ENCODE measurements at places on chromosomes 1 and 21.
A peak's percentile ranks its signal among the peaks of the same experiment; 100 is the strongest.

DNA sequence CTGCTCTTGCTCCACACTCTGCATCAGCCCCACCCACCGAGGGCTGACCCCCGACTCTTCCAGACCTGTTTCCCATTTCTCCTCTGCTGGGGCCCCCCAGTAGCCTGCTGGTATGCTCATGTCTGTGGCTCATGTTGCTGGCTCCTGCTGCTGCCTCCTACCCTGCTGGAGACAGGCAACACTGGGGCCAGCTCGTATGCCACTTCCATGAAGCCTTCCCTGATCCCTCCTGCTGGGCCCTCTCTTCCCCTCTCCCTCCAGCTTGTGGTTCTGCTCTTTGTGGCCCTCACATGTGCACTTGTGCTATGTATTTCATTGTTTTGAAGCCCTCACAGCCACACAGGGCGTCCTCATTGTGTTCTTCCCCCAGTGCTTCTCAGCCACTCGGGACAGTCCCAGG is 40.5 kb downstream of the CNN3 start:
- peak; percentile 40 for DNase-seq

DNA sequence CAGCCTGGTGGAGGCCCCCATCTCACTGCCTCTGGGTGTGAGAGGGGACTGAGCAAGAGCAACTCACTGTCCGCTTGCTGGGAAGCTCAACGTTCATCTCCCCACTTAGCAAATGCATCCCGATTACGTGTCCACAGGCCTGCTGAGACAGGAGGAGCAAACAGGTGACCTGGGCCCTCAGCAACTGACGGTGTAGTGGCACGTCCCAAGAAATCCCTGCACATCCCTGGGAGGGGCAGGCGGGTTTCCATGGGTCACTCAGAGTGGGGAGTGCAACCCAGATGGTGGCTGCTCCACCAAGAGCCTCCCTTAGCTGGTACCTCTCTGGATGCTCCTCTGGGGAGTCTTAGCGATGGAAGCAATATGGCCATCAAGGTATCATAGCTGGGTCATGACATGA is 229.4 kb downstream of the DYRK1A start:
- DNase-seq: no peak

GRCh38 chr1:220962031-220962751 is 82.9 kb downstream of the HLX start:
- DNase-seq: no peak

DNA sequence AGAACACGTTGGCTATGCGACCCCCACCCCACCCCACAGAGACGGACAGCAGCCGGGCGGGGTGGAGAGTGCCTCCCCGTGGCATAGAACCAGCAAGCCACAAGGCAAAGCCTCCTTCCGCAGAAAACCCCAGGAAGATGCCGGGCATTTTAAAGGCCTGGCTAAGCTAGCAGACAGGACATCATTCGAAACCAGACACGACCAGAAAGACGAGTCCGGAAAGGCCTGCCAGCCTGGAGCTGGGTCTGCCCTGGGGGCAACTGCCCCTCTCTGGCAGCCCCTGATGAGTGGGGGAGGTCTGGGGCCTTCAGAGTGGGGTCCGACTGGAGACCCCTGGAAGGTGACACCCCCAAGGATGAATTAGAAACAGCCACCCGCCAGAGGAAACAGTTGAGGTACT is 8.5 kb downstream of the FTCD start:
- no peak for DNase-seq

GRCh38 chr21:42296501-42296900 is 18.7 kb downstream of the TFF3 start:
- no peak for DNase-seq

- DNase-seq: peak; percentile 23
Observed at GRCh38 chr1:87684713-87685205, 356.1 kb downstream of the LMO4 start.

DNA sequence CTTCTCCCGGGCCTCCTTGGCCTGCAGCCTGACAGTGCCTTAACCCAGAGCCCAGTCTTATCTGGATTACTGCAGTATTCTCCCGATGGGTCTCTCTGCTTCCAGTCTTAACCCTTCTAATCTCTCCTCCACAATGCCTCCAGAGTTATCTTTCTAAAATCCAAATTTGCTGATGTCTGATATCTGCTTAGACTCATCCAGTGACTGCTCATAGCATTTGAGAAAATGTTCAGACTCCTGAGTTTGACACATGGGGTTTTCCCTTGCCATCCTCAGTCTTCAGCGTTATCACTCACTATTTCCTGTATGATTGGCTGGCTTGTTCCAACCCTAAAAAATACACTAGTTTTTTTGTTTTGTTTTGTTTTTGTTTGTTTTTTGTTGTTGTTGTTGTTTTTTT is 102.0 kb downstream of the FMN2 start:
- DNase-seq: no peak

- DNase-seq: peak; percentile 64
Observed at GRCh38 chr1:244234009-244234643, 183.0 kb downstream of the ZBTB18 start.

DNA sequence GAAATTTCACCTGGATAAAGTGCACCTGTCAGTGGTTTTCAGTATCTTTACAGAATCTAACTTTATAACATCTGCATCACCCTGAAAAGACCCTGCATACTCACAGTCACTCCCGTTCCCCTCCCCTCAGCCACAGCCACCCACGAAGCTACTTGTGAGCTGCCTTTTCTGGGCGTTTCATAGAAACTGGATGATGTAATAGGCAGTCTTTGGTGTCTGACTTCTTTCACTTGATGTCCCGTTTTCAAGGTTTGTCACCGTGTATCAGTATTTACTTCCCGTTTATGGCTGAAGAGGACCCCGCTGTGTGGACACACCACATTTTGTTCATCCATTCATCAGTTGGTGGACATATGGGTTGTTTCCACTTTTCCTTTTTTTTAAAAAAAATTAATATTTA is 47.8 kb upstream of the LRRC3 start:
- no peak for DNase-seq

DNA sequence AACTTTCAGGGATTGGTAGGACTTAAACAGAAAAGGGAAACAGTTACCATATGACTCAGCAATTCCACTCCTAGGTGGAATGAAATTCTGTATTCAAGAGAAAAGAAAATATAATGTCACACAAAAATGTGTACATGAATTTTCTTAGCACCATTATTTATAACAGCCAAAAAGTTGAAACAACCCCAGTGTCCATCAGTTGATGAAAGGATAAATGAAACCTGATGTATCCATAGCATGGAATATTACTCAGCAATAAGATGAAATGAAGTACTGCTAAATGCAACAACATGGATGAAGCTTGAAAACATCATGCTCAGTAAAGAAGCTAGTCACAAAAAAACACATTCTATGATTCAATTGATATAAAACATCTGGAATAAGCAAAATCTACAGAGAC is 15.5 kb downstream of the EEIG2 start:
- DNase-seq: no peak

GRCh38 chr1:150017206-150017750 is 6.8 kb upstream of the OTUD7B start:
- DNase-seq: peak; percentile 55

DNA sequence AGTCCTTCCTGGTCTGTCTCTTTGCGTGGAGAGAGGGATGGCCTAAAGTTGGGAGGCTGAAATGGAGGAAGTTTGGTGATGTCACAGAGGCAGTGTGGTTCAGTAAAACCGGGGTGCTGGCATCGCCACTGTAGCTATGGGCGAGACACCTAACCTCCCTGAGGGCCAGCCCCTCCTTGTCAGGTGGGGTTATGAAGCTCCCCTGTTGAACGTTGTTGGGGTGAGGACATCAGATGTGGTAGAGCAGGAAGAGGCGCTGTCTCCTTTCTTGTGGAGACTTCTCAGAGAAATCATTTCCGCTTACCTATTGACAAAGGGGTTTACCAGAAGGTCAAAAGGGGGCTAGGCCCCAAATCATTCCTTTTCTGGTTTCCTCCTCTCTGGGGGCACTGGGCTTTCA is 294.7 kb downstream of the SIPA1L2 start:
- DNase-seq: no peak

DNA sequence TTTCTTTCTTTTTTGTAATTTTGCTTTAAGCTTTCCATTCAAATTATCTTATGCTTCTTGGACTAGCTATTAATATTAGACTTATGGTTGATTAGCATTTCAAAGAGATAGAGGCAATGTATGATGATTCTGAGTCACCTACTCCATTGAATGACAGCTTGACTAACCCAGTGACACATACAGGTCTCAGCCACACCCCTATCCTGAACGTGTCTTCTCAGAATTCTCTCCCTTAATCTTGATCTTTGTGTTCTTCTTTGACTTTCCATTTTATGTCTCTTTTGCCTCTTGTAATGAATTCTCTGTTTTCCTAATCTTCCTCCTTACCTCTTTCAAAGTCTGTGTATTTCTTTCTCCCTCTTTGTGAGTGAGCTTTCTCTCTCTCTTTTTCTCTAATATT is 241.1 kb downstream of the PDE4B start:
- DNase-seq: no peak

DNA sequence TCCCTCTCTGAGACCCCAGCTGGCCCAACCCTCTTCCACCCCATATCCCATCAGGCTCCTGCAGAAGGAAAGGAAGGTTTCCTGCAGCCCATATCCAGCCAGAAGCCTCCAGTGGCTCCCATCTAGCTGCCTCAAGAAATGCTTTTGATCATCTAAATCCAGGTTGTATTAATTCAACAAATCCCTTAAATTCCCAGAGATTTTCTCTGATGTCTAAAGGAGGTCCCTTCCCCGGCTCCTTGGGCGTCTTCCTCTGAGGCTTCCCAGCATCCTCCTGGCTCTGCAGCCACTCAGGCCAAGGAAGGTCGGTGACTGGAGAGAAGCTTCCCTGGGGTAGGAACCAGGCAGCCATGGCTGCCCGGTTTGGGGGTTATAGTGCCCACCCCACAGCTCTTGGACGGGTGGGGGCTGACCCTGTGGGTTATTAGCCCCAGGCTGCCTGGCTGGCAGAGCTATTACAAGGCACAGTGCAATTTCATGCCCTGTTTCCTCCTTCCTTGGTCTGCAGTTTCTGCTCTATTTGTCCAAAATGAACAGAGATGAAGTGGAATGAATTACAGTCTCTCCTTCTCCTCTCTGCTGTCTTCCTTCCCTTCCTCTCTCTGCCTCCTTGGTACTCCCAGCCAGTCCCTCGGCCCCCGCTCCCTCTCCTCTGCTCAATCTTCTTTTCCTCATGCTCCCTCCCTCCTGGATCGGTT is 34.8 kb upstream of the DISP3 start:
- DNase-seq: no peak

- DNase-seq: no peak
Observed at GRCh38 chr1:227855687-227856086, 40.2 kb downstream of the PRSS38 start.

- peak; percentile 75 for DNase-seq
Observed at GRCh38 chr1:21244986-21245687, 45.1 kb downstream of the ECE1 start.

GRCh38 chr1:239795304-239795703 is 296.4 kb upstream of the FMN2 start:
- no peak for DNase-seq

- no peak for DNase-seq
Observed at GRCh38 chr1:21671915-21672314, 2.8 kb upstream of the RAP1GAP start.

GRCh38 chr1:176605176-176605575 is 142.2 kb downstream of the PAPPA2 start:
- DNase-seq: no peak

DNA sequence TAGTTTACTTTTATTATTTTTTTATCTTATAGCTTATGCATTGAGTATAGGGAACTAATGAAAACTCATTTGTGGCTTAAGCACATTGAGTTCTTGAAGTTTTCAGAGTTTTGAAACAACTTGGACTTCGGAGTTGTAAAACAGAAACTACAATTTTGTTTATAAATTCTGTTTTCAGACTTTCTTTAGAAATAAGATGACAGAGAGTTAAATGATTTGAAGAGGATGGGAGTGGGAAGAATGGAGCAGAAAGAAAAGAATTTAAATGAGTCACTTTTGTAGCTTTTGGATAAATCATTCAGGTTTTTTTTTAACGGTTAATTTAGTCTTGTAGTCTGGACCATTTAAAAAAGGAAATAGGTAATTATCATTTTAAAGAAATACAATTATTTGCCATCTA is 32.3 kb downstream of the INKA2 start:
- DNase-seq: no peak

DNA sequence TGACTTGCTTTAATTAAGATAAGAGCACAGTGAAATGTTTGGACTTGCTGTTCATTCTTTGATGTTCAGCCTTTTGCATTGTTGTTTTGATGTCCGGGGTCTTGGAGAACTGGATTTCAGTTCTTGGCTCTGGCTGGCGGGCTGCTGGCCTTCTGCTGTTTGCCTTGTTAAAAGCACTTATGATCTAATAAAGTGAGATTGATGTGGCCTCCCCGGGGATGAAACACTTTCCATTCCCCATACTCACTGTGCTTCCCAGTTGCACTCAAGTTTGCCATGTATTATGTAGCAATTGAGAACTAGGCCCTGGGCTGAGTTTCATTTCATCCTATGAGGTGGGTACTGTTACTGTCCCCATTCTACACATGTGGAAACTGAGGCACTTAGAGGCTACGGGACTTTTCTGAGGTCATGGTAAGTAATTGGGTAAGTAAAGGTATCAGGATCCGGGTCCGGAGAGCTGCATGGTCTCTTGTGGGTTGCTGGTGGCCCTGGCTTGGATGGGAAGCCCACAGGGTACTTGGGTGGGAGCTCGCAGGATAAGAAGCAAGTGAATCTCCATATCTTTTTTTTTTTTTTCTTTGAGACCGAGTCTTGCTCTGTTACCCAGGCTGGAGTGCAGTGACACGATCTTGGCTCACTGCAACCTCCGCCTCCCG is 127.7 kb upstream of the ZBTB40 start:
- DNase-seq: no peak

DNA sequence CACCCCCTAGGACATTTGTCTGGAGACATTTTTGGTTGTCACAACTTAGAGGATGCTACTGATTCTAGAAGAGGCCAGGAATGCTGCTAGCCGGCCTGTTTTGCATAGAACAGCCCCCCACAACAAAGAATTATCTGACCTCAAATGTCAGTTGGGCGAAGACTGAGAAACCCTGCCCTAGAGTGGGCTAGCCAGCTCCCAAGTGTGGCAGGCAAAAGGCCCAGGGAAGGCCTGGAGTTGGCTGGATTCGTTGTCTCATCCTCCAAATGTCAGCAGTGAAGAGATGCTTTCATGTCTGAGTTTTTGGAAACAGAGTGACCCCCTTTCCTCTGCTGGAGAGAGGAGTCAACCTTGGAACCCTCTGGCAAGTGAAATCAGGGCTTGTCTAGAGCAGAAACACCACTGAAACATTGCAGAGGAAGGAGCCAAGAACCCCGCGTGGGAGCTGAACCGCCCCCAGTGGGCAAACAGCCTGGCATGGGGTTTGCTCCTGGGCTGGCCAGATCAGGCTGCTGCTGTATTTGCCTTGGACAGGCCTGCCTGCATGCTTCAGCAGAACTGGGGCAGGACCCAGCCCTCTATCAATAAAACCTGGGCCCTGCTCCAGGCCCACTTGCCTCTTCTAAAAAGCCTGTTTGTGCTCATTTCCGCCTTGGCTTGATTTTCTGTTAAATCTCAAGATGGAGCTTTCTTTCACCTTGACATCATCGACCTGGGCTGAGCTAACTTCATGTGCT is 32.9 kb downstream of the RASSF5 start:
- DNase-seq: no peak

DNA sequence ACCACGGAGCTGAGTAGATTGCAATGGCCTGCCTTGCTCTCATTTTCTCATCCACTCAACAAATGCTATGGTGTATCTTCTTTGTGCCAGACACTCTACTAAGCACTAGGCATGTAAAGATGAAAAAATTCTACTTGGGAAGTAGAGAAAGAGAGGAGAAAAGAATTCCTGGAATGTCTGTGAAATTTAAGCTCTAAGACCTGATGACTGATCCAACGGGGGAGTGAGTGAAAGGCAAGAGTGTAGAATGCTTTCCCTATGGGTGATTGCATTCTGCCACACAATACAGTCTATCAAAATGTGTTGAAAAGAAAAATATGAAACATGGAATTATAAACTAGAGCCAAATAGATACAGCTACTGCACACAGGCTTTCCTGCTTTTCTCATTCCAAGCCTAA is 82.3 kb downstream of the CYYR1 start:
- DNase-seq: peak; percentile 36
